ENCODE measurements at places on chromosomes 7 and 10.

DNA sequence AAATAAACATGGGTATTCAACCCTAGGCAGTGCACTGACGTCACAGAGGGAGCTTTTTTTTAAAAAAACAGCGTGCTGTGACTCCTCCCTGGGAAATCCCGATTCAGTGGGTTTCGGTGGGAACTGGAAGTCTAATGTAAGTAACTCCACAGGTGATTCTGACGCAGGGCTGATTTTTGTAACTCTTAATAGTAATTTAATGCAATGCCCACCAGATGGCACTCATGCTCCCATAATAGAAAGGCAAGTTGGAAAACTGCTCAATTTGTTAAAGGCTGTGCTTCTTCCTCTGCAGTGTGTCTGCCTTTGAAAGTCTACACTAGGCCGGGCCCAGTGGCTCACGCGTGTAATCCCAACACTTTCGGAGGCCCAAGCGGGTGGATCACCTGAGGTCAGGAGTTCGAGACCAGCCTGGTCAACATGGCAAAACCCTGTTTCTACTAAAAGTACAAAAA is 10.9 kb upstream of the RSU1 start:
- peak; percentile 54 for DNase-seq

DNA sequence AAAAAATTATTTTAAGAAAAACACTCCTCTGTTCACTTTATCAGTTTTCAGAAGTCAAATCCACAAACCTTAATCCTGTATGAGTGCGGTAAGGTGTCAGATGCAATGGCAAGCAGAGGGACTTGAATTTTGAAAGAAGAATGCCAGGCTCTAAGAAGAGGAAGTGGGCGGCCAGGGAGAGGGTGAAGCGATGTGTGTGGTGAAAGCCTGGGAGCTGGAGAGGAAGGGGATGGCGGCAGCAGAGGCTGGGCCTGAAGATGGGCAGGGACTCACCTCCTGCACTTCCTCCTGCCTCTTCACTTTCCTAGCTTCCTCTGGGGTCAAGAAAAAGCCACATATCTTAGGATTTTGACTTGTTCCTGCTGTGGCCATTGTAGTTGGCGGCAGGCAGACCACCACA is 609.6 kb downstream of the PARD3 start:
- DNase-seq: no peak

- DNase-seq: no peak
These were observed 1.5 kb downstream of the CPSF4 start for GRCh38 chr7:99440195-99440594.

- no peak for DNase-seq
These were observed 138.7 kb downstream of the GFRA1 start for GRCh38 chr10:116134322-116134721.

- DNase-seq: no peak
These were observed at the start of gene TTYH3 for GRCh38 chr7:2631946-2632732. Gene TTYH3, plus strand, starts transcription at chr7:2631986. Its CDS starts 170 bp downstream, at chr7:2632156.

GRCh38 chr10:72563327-72563932 is 62.4 kb downstream of the MICU1 start:
- DNase-seq: no peak

- DNase-seq: no peak
These were observed 180.8 kb downstream of the PRKCQ start for GRCh38 chr10:6399231-6399741.

GRCh38 chr7:150962553-150963399 is 15.3 kb downstream of the KCNH2 start:
- DNase-seq: no peak

DNA sequence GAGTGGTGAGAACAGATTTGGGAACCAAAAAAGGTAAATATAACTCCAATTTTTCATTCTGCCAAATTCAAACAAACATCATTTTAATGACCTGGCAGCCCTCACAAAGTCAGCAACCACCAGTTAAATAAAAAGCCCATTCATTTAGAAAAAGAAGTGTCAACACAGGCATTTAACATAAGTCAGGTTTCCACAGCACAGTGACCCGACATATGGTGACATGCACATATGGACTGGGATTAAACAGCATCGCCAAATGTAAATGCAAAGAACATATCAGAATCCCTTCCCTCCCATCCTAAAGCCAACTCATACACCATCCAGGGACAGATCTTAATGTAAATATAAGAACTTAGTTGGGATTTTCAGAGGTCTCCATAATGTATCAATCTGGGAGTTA is 293.2 kb downstream of the FGFR2 start:
- DNase-seq: no peak

DNA sequence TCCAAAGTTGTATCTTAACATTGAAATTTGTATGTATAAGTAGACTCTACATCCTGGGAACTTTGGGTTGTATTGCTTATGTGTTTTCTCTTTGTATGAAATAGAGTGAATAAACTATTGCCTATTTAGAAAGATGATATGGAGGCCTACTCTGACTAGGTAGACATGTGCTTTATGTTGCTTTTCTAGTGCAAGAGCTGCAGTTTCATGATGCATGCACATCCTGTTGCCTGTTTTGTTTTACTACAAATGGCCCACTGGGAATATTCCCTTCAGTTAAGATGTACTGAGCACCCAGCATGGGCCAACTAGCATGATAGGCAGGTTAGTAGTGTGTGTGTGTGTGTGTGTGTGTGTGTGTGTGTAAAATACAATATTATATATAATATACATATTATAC is 282.1 kb upstream of the LRGUK start:
- no peak for DNase-seq

DNA sequence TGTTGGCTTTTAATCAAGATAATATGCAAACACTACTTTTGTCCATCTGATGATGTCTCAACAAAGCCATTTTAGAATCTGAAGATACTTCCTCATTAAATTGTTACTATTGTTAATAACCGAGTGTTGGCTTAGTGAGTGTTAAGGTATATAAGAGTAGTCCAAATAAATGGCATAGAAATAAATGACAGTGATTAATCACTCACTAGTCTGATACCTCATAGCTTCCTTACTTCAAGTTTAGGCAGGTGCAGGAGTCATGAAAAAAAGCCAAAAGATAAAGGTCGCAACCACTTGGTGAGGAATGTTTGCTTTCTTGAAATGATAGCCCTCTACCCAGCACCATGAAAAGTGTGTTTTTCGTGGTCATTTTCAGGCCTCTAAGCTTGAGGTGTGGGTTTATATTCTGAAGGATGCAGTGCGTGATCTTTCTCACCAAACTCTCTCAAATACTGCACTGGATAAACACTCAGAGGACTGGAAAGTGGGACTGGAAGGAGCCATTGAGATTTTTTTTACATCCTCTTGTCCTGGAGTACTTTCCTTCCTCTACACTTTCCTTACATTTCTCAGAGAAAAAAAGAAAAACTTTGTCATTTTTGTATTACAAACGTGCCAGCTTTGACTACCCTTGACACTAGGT is 138.1 kb downstream of the KIAA1217 start:
- DNase-seq: no peak

DNA sequence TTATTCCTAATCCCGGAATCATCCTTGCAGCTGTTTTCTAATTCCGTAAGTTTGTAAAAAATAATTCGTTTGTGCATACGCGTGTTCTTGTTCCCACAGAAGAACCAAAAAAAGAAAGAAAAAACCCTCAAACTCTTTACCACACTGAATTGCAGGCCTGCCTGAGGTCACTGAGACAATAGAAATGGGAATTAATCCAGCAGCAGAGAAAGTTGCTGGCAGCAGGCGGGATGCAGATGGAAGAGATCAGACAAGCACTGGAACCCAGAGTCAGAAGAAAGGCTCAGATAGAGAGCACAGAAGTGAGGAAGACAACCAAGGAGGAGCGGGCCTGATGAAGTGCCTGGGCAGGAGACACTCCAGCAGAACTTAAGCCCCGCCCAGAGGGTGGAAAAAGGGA is 141.5 kb upstream of the VWC2 start:
- DNase-seq: no peak

DNA sequence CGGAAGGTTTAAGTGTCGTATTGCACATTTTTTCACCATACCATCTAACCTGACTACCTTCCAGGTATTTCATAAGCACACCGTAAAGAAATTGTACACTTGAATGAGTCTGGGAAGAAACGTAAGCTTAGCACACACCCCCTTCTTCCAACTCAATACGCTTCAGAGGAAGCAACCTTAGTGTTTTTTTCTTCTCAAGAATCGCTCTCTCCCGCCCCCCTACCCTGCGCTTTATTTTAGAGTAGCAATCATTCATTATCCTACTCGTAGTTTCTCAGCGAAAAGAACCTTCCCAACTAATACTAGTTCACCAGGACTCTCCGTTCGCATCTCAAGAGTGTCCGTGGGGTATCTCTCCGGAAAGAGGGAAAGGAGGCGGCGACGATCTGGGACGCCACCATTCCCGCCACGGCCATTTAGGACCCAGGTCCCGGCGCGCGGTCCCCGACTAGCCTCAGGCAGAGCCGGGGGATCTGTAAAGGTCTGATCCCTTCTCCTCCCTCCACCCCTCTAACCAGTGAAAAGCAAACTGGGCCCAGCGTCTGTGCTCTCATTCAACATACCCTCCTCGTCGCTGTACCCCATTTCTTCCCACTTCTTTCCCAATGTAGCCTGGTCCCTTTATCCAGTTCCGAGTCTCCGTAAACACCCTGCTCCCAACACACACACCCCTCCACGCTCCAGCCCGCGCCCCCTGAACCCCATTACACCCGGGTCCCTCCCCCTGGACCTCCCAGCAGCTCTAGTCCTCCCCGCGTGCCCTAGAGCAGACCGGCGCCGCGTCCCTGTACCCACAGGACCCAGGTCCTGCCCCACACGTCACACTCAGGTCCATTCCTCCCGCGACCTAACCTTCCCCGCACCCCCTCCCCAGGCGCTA is 16.0 kb downstream of the MYOZ1 start:
- DNase-seq: no peak

DNA sequence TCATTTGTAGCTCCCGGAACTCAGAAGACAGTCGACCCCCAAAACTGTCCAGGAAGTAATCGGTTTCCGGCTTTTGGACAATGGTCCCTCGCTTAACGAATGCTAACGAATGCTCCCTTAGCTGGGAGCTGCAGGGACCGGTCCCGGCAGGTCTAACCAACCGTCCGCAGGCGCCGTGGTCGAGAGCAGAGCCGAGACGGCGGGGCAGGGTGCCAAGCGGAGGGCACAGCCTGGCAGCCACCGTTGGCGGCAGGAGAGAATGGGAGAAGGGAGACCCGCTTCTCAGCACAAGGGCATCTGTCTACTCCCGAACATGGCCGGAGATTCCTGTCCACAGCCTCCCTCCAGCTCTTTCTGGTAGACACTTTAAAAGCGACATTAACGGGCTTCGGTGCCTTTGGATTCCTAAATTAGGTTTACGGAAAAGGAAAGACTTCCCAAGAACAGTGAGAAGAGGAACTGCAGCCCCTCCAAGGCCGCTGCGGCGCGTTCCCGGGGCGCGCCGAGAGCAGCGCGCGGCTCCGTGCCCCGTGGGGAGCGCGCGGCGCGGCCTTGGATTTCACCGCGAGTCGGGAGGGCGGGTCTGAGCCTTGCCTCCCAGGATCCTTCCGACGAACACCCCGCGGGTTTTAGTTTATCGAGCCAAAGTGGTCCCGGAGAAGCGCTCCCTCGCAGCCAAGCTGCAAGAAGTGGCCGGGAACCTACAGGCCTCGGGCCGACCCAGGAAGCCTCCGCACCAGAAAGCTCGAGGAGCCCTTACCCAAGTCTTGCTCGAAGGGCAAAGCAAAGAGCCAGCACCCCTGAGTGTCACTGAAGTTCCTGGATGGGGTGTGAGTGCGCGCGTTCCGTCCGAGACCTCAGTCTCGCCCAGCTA is 3.6 kb upstream of the TBX20 start:
- no peak for DNase-seq

- DNase-seq: no peak
These were observed 326.5 kb downstream of the WDR37 start for GRCh38 chr10:1382711-1383110.

DNA sequence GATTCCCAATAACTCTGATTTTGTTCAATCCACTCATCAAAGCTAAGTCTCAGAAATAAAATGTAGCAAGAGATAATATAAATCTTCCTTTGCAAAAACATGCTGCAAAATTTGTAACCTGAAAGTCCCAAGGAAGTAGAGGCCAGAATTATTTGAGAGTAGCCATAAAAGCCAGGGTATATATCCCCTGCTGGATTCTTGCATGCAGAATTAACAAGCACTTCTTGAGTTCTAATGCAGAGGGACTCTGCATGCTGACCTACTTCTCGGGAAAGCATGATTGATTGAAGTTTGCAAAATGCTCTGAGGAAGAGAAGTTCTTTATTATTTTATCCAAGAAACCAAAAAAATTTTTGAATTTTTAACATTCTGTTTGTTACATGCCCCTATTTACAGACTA is 121.6 kb downstream of the THSD7A start:
- no peak for DNase-seq

DNA sequence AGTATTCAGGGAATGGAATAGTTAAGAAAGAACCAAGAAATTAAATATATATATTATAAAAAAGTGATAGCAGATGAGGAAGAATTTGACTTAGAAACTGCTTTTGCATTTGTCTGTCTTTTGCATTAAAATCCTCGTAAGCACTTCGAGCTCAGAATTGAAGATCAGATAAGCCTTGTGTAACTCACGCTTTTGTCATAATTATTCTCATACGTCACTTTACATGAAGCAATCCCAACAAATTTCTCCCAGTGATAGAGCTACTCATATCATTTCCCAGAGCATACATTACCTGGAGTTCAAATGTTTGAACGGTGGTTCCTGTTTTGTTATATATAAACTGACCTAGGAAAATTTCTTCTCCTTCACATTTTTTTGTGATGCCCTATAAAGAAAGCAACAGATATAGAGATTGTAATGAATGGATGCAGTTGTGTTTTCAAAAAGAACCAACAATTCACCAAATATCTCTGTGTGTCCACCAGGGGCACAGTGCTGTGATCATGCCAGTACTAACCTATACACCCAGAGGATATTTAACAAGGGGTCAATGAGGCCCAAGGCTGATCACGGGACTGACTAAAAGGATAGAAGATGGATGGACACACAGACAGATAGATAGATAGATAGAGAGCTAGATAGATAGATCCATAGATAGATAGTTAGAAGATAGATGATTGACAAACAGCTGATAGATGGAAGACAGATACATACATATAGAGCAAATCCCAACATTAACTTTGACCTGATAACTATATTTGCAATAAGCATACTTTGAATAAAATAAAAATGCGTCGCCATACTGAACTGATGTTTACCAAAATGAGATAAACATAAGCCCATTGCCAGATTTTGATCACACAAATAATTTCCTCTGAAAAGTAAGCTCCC is 9.3 kb upstream of the HUS1 start:
- no peak for DNase-seq
